ENCODE measurements at places on chromosomes 1 and 21. TPM values are rescaled to one million over a fixed set of nuclear protein-coding genes. Genes with fewer than 3 reads are reported as not detected.

- H3K36me3 ChIP-seq, result peaks cover 5% of the 10 kb centered on the region
- peaks cover 19% of the 10 kb centered on the region for H3K4me1 ChIP-seq
- H3K4me3 ChIP-seq, result no peak overlapping the region
- peaks cover 3% of the 10 kb centered on the region for H3K27me3 ChIP-seq
- peak overlapping the region; percentile 87 for H3K27ac ChIP-seq
These were observed 85.4 kb downstream of the SIK1 start for GRCh38 chr21:43341378-43342161.

- no peak overlapping the region for H3K27ac ChIP-seq
- H3K4me1 ChIP-seq, result peaks cover 13% of the 10 kb centered on the region
- no peaks in the 10 kb centered on the region for H3K27me3 ChIP-seq
- no peak overlapping the region for H3K4me3 ChIP-seq
- peak; percentile 56 for DNase-seq
- no peaks in the 10 kb centered on the region for H3K36me3 ChIP-seq
These were observed 103.3 kb downstream of the RABGAP1L start for GRCh38 chr1:174262349-174263241.

Gene S100A7
- total RNA-seq, result not detected

DNA sequence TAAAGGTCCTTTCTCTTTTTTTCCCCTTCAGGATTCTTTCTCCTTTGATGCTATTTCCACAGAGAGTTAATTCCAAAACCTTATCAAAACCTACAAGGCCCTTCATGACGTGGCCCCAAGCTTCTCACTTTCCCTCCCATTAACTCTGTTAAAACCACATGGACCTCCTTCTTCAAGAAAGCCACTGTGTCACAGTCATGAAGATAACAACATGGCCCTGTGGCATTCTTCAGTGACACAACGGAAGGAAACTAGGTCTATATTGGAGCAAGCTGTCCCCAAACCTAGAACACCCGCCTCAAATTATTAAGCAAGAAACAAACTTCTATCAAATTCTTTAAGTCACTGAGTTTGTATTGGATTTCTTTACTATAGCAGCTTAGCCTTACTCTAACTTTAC is 611.1 kb downstream of the NUF2 start:
- H3K27ac ChIP-seq, result no peak overlapping the region
- no peak for DNase-seq
- H3K27me3 ChIP-seq, result peaks cover 2% of the 10 kb centered on the region
- H3K36me3 ChIP-seq, result no peaks in the 10 kb centered on the region
